ENCODE measurements at places on chromosomes 3 and 15.

DNA sequence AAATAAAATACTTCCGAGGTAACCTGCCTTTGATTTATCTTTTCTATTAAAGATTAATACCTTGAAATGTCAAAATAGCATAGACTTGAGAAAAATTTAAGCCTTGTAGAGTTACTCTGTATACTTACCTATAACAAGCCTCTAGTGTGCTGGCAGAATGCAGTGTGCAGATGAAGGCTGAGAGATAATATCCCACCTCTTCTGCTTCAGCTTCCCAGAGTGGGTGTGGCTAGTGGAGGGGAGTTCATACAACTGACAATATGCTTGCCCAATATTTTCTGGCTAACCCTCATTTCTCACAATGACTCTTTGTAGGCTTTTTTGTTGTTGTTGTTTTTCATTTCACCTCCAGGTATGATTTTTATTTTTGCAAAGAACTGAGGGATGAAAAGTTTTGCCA is 15.7 kb upstream of the ZBTB20 start:
- no peak for DNase-seq

- DNase-seq, result no peak
Measured at GRCh38 chr3:135916310-135916709, 49.2 kb upstream of the PPP2R3A start.

DNA sequence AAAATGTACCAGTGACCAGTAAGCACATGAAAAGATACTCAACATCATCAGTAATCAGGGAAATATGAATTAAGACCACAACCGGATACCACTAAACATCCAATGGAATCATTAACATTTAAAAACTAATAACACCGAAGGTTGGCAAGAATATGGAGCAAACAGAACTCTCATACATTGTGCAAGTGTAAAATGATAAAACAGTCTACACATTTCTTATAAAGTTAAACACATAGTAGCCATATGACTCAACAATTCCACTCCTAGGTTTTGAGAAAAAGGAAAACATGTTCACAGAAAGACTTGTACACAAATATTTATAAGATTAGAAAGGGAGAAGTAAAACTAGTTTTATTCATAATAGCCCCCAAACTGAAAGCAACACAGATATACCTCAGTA is 60.3 kb upstream of the SLCO2A1 start:
- no peak for DNase-seq

DNA sequence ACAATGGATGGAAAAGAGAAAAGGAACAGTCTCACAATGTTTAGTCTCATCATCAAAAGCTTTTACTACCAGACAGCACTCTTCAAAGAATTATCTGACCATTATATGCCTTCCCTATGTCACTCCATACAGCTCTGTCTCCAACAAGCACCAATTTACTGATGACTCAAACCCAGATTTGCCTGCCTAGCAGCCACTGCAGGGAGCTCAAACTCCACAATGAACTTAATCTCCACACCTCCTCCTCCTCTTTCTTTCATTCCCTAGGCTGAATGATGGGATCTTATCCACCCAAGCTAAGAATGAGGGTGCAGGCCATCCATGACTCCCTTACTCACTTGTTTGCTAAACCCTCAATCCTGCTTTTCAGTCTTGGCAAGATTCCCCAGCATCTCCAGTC is 45.5 kb downstream of the NBEAL2 start:
- no peak for DNase-seq

- no peak for DNase-seq
Measured at GRCh38 chr15:47186075-47186474, 531.2 kb upstream of the SEMA6D start.

DNA sequence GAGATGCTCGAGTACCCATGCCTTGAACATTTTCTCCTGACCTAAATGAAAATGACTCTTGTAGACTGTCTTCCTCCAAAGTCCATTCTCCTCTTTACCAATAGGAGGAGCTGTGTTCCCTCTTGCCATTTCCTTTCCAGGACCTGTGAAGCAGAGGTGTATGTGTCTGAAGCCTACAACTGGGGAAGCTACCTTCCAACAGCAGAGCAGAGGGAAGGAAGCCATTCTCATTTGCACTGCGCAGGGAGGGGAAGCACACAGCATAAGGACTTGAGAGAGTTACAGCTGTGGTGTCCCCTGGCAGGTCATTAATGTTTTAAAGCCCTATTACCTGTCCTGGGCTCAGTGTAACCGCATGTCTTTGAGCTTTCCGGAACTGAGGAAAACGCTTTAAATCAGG is 38.7 kb downstream of the HSPBAP1 start:
- DNase-seq, result peak; percentile 58

GRCh38 chr15:41809121-41809520 is 18.8 kb upstream of the JMJD7 start:
- no peak for DNase-seq

DNA sequence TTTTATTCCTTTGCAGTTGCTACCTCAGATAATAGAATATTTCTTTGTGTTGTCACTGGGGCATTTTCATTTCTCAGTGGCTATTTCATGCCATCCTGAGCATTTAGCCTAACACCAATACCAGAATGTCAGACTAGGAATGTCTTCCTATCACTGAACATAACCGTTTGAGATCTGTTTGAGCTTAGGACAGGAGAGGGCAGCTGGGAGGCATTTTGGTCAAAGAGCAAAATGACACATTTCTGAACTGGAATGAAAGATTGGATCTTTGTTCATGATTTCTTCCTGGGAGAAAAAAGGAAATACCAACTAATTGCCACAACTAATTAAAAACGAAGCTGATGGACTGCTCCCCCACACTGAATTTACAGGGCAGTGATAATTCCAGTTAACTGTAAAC is 921.3 kb upstream of the NR2F2 start:
- no peak for DNase-seq

DNA sequence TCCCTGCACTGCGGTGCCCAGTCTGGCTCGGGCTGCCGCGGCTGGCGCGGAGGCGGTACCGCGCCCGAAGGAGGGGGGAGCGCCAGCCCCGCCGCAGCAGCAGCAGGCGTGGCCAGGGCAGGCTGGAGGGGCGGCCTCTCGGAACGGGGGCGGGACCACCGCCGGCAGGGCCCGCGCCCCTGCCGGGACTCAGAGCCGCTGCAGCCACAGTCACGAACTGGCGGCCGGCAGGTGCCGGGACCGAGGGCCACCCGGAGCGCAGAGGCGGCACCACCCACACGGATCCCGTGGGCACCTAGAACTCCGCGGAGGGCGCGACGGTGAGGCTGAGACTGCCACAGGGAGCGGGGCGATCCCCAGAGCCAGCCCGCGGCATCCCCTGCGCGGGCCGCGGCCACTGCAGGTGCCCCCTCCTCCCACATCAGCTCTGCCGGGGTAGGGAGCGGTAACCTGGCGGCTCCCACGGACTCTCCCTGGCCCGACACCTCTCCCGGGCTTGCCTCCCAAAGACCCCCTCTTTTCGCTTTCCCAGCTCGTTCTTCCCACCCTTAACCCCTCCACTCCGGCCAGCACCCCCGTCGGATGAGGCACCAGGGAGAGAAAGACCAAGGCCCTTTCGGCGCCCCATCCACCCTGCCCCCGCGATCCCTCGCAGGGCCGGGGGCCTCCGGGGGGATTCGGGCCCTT is at the start of gene VWA5B2:
VWA5B2 (plus strand) TSS at position 192 of the 687 bp plus-strand sequence. CDS start 944 bp downstream, outside the sequence.
- peak; percentile 90 for DNase-seq

- no peak for DNase-seq
Measured at GRCh38 chr3:41207355-41207754, 8.1 kb downstream of the CTNNB1 start.

GRCh38 chr3:66256806-66257205 is 36.0 kb downstream of the SLC25A26 start:
- no peak for DNase-seq

GRCh38 chr3:156236556-156237260 is 116.3 kb downstream of the KCNAB1 start:
- DNase-seq, result no peak

DNA sequence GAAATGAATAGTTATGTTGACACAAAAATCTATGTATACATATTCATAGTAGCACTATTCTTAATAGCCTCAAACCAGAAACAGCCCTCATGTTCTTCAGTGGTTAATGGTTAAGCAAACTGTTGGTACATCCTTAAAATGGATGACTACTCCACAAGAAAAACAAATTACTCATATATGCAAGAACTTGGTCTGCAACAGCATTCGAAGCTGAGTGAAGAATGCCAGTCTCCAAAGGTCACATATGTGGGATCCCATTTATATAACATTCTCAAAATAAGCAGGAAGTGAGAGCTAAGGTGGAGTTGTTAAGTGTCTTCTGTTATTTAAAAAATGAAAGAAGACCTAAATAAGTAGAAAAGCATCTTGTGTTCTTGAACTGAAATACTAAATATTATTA is 365.7 kb downstream of the GABRG3 start:
- no peak for DNase-seq

DNA sequence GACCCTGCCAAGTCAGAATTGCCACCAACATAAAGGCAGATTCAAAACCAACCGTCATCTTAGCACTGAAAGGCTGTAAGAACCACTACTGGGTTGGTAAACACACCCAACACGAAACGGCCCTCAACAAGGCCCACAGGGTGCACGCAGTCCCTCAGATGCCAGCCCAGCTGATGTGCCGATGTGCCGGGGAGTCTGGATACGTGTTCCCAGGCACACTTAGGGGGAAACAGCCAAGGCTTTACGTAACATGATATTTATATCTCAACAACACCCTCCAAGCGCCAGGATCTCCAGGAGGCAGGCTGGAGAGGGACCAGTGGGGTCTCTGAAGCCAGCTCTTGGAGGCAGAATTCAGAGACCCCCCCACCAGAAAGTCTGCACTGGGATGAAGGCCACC is 14.2 kb downstream of the POC1A start:
- no peak for DNase-seq

DNA sequence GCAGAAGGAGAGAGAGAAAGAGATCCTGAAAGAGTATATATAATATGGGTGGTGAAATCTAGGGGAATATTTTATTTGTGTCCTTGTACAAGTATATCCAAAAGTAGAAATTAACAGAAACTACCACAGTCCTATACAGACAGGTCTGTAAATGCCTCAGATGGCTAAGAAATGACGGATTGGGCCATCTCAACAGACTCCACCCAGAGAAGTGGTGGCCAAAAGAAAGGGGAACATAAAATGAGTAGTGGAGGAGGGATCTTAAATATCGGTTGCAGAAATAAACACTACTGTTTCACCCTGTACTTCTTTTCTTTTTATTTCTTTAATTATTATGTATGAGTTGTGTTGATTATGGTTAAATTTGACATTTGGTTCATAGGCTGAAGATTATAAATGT is 47.7 kb downstream of the CCR3 start:
- DNase-seq, result no peak
